ENCODE measurements at places on chromosomes 7 and 10.
A peak's percentile ranks its signal among the peaks of the same experiment; 100 is the strongest.

- DNase-seq = no peak
Observed at GRCh38 chr7:5177060-5177459, 13.0 kb upstream of the WIPI2 start.

- DNase-seq = no peak
Observed at GRCh38 chr7:131188367-131189339, 139.0 kb upstream of the MKLN1 start.

- no peak for DNase-seq
Observed at GRCh38 chr7:78427209-78427608, 628.6 kb downstream of the PHTF2 start.

DNA sequence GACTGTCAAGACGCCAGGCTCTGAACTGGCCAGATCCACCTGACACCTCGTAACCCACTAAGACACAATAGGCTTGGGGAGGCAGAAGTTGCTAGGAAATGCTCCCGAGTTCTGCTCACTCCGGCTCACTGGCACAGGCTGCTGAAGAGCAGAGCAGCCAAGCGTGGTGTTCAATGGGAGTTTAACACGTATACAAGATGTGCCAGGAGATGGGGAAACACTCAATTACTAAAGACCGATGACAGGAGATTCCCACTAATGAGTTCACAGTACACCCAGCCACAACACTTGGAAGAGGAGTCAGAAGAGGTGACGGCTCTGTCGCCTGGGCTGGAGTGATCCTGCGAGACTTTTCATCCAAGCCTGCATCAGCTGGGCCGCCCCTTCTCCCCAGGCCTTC is 303.4 kb downstream of the GFRA1 start:
- peak; percentile 41 for DNase-seq

DNA sequence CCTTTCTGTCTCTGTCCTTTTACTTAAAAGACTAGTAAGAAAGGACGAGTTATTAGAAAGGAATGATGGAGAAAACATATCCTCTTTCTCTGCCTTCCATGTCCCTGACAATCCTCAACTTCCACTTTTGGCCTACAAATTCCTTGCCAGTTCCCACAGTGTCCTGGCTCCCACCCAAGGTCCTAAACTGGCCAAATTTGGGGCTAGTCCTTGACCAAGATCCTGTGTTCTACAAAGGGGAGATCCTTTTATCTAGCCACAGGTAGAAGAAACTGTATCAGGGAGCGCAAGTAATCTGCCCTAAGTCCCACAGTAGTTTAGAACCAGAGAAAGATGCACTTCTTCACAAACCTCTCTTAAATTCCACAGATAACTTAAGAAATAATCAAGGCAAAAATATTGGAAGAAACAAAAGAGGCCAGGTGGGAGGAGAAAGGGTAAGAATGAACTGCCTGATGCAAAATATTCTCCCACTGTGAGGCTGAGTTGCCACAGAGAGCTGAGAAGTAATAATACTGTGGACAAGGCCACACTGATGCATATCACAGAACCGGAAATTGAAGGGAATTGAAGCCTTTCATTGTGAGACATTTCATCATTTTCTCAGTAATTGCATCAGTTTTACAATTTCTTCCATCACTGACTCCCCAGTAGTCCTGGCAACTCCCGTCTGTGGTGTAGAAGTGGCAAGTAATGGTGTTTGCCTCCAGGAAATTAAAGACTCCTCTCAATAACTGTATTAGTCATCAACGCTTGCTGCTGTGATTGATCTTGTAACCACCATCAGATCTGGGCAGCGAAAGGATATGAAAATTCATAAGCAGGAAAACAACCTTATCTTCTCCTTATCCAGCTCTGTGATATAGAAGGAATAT is 47.2 kb downstream of the DNAJC12 start:
- DNase-seq = no peak

GRCh38 chr7:150988230-150989226 is 2.3 kb upstream of the NOS3 start:
- peak; percentile 73 for DNase-seq

DNA sequence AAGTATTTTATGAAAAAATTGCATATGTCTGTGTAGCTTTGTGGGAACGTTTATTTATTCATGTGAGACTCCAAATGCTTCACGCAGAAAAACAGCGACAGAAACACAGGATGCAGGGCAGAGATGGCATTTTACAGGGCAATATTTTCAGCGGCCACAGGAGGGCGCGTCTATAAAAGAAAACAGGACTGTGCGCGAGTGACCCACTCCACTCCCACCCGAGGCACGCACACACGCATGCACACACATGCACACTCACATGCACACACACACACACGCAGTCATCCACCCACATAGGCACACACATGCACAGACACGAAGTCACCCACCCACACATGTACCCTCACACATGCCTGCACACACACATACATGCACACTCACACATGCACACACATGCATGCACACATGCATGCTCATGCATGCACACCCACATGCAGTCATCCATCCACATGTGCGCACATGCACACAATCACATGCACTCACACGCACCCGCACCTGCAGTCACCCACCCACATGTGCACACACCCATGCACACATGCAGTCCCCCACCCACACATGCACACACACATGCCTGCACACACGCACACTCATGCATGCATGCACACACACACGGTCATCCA is 96.3 kb downstream of the DNAJB6 start:
- peak; percentile 47 for DNase-seq

GRCh38 chr10:10831085-10831484 is 186.6 kb upstream of the CELF2 start:
- DNase-seq = no peak

DNA sequence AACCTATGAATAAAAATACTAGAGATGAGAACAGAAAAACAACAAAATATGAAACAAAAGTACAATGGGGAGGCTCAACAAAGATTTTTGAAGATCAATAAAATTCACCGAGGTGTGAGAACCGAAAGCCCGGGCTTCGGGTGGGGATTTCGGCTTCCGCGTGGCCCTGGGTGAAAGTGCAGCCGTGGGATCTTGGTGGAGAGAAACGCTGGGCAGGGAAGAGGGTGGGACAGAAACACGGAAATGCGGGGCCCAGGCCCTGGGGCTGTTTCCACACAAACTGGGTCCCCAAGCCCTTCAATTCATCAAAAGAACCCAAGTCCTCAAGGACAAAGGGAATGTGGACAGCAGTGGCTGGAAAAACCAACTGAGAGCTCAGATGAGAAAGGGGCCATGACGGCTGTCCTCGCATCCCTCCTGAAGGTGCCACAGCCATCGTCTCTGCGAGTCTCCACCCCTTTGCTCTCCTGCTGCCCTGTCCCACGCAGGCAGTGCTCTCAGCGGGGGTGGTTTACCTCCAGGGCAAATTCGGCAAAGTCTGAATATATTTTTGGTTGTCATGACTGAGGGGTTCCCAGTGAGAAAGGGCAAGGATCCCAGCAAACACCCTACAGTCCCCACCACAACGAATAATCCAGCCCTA is 19.7 kb downstream of the FOXL3 start:
- no peak for DNase-seq

- DNase-seq = no peak
Observed at GRCh38 chr10:127972751-127973357, 66.0 kb downstream of the PTPRE start.

Measured in NCI-H1105 (cell line).